ENCODE measurements at places on chromosomes 2 and 18.
A peak's percentile ranks its signal among the peaks of the same experiment; 100 is the strongest.

DNA sequence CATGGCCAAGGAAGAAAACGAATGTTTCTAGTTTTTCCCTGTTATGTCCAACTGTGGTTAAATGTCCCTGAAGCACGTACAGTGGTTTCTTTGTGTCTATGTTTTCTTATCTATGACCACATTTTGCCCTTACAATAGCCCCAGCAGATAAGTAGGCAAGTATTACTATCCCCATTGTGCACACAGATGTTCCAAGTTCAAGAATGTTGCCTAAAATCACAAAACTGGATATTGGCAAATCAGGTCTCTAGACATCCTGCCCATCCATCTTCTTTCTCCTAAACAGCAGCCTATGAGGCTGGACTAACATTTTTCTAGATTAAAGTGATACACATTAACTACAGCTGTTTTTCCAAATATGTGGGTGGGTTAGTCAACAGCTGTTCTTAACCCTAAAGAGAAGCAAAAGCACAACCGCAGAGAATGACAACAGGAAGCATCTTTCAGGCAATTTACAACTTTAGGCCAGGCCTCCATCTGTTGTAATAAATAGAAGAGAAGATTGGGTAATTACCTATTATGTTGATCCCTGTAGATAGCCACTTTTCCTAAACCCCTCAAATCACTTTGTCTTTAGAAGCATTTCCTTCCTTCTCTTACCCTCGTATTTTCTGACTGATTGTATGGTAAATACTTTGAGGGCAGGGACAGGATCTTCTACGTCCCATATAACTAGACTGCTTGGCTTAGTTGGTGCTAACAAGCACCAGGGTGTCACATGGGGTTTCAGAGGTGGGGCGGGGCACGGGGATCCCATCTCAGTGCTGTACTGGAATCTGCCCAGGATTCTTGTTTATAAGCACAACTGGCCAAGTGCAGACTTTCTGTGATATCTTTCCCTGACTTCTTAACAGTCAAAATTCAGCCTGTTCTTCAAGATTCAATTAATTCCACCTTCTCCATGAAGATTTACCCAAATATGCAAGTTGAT lies 132.1 kb upstream of the SETBP1 start:
- DNase-seq = peak; percentile 52

- no peak for DNase-seq
Measured at GRCh38 chr2:19886261-19886660, 15.5 kb downstream of the TTC32 start.

DNA sequence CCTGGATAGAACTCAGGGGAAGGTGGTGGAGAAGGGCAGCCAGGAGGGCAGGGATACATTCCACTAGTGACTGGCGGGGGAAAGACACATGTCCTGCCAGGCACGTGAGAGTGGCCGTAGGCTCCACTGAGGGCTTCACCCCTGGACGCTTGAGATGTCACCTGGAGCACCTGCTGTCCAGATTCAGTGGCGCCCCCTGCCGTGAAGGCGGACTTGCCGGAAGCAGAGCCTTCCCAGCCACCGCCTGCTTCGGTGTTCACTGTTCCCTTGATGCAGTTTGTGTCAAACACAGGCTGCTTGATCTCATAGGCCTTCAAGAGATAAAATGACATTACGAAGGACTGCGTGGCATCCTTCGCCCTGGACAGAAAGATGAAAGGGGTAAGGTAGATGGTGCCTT lies 335.3 kb downstream of the ZNF521 start:
- no peak for DNase-seq

GRCh38 chr18:6021306-6022073 lies 126.2 kb upstream of the TMEM200C start:
- DNase-seq = no peak

DNA sequence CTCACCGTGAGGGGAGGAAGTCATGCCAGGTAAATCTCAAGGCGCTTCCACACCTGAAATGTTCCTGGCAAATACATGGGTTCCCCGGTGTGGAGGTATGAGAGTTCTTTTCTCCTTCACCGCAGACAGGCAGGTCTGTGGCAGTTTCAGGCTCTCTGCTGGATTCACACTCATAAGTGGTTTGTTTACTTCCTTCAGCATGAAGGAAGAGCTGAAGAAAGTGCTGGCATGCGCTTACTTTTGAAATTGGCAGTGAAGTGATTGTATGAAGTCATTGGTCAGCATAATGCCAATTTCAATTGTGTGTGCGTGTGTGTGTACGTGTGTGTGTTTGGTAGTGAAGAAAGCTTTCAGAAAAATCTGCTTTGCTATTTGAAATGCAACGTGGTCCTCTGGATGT lies 43.4 kb downstream of the RNF144A start:
- peak; percentile 91 for DNase-seq

Measured in cardiac fibroblast (primary cell).